Bronchial epithelial cell (primary cell): ENCODE measurements at places on chromosomes 16 and 17.

- DNase-seq = no peak
Observed at GRCh38 chr17:40064971-40065768, 2.4 kb downstream of the THRA start.

GRCh38 chr16:6602405-6602804, 730.2 kb upstream of the RBFOX1 start:
- DNase-seq = no peak

DNA sequence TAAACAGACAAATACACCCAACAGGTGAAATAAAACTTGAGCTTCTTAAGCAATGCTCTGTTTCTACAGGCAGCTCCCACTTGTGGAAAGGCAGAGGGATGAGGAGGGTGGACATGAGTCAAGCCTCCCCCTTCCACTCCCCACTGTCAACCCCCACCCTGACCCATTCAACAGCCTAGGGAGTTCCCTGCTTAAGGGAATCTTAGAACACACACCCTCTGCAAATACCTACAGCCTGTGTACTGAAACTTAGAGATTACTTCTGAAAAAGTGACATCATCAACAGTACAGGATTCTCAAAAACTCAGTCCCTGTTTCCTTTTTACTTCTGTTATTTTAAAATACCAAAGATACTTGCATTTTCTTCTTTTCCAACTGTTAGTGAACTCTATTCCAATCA, 345.4 kb downstream of the SOX9 start:
- DNase-seq = peak; percentile 96

DNA sequence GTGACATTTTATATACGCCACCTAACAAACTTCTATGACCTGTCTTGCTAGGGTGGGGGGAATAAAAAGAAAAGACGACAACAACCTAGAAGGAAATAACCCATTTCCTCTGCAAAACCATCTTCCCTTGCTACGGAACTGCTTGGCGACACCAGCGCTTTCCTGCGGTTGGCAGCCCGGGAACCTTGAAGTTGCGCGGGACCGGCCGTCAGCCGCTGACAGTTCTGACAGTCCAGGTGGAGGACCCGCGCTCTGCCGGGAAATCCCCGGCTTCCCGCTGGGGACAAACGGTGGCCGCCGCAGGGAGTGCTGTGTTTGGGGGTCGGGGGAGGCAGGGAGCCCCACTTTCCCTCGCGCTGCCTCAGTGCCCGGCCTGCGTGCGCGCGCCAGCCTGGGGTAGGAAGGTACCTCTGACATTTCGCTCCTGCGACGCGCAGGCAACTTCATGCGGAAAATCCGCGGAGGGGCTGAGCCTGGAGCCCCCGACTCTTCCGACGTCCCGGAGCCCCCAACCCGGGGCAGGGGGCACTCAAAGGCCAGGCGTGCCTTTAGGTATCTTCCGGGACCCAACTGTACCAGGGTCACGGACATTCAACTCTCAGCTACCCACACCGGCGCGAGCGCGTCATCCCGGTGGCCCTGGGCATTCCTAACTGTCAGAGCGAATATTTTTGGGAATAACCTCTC, 516 bp downstream of the SLC16A6 start:
- no peak for DNase-seq

- peak; percentile 35 for DNase-seq
Observed at GRCh38 chr17:19654896-19655295, 6.3 kb downstream of the ALDH3A2 start.

- DNase-seq = peak; percentile 56
Observed at GRCh38 chr17:9924735-9925191, 19.7 kb upstream of the RCVRN start.

- DNase-seq = peak; percentile 28
Observed at GRCh38 chr17:44144966-44145739, 3.4 kb downstream of the HROB start.

GRCh38 chr17:259341-259976, 78.0 kb upstream of the DOC2B start:
- no peak for DNase-seq

GRCh38 chr17:39629898-39630297, 3.1 kb downstream of the PPP1R1B start:
- no peak for DNase-seq

- DNase-seq = no peak
Observed at GRCh38 chr17:50129728-50130558, at the start of gene SAMD14. Gene SAMD14 (minus strand): TSS chr17:50130160. CDS start chr17:50124959, 5,201 bp downstream.

GRCh38 chr17:534071-534691, 180.5 kb downstream of the VPS53 start:
- DNase-seq = no peak

DNA sequence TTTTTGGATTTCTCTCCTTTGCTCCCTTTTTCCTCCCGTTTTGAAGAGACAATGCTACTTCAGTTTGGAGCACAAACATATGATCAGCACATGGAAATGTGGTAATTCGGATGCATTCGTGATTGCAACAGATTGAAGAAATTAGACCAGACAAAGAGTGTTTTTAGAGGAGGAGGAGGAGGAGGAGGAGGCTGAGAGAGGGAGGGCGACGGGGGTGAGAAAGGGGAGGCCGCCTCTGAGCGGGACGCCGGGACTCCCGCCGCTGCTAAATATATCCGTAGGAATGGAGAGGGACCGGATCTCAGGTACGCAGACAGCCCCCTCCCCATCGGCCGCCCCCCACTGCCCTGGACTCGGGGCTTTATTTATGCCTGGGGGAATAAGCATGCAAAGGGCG, 179.3 kb downstream of the SEC14L1 start:
- DNase-seq = no peak
